ENCODE measurements at places on chromosomes 11 and 22.

DNA sequence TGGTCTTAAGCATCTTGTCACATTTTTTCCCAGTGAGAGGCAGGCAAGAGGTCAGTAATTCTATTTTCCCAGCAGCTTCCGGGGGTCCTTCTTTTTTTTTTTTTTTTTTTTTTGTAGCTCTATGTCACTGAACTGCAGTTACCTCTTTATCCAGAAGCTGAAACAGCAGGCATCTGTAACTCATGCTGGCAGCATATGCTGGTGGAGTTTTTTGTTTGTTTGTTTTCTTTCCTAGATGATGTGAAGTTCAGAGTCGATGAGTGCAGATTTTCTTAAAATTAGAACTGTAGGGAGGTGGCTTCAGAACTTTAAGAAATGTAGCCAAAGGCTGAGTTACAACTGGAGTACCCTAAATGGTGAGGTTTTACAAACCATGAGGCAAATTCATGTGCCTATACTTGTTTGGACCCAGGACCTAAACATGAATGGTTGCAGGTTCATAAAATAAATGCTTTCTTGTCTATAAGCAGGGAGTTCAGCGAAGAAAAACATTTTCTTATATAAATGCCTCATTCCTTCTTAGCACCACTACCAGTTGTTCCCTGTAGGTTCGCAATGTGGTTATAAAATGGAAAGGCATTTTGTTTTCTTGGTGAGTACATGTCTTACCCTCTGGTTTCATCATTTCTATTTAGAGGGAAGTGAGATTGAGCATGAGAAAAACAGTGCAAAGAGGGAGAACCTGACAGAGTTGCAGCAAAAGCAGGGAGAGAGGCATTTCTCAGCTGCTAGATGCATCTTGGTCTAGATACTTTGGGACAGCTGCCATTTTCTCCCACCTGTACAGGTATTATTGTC is 84.0 kb downstream of the TRIM44 start:
- DNase-seq, result no peak

- no peak for DNase-seq
Observed at GRCh38 chr11:130785380-130786116, 130.7 kb downstream of the SNX19 start.

GRCh38 chr11:5280582-5281102 is 10.9 kb upstream of the HBE1 start:
- peak; percentile 100 for DNase-seq

GRCh38 chr11:76740772-76741171 is 42.4 kb upstream of the TSKU start:
- DNase-seq, result no peak

DNA sequence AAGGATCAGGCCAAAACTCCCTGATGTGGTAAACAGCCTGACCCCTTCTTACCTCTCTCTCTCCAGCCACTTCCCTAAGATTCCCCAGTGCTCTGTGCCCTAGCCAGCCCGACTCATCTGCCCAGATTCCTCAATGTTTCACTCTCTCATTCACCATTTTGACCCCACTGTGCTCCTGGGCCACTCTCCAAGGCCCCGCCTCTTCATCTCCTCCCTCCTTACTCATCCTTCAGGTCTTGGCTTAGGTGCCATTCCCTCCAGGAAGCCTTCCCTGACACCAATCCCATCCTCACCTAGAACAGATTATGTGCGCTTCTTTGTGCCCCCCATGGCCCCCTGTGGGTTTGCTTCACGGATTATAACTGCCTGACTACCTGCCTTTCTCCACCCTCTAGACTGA is 13.2 kb downstream of the SLC43A3 start:
- no peak for DNase-seq

- no peak for DNase-seq
Observed at GRCh38 chr11:102391549-102392237, 44.7 kb downstream of the BIRC2 start.

DNA sequence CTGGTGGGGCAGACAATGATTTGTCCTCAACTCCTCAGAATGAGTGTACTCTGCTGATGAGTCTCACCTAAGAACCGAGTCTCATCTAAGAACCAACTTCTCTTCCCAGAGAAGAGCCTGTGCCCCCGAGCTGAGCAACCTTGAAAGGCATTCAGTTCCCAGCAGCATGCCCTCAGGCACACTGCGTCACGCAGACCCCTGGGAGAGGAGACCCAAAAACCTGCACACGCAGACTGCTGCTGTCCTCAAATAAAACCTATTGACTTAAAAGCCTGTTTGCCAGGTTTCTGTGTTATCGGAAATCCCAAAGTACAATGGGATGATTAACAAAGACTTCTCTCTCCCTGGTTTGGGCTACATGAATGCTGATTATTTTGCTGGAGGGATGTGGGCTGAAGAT is 121.2 kb downstream of the C11orf58 start:
- no peak for DNase-seq

GRCh38 chr22:49197986-49198704 is 629.5 kb downstream of the BRD1 start:
- no peak for DNase-seq

DNA sequence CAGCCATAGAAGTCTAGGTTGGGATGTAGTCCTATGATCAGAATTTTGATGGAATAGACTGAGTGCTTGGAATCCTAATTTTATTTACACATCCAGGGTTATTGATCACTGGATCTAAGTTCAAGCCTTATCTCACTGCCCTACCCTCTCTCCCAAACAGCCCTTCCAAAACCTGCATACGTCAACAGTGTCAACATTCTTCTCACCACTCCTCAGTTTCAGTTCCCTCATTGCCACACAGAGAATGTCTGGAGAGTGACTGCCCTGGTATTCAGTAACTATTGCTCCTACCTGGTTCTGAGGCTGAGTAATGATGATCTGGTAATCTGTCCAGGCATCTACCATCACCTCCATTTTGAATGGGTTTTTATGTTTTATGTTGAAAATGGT is 60.0 kb downstream of the GLYATL1 start:
- no peak for DNase-seq

- DNase-seq, result peak; percentile 56
Observed at GRCh38 chr11:73393479-73394415, 17.5 kb downstream of the RELT start.

DNA sequence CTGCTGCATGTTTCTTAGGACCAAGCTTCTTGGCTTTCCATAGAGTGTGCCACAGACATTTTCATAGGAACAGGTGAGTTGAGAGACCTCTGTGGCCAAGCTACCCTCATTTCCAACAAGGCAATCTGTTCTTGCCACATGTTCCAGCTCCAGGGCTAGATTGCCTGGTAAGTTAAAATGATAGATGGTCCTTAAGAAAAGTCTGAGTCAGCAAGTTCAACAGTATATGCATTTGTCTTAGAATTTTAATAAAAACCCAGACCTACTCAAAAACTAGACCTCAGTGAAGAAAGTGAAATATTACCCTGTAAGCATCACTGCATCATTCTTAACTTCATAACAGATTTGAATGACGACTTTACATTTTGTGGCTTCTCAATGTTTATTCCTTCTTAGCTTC is 1123.6 kb downstream of the DLG2 start:
- DNase-seq, result no peak

DNA sequence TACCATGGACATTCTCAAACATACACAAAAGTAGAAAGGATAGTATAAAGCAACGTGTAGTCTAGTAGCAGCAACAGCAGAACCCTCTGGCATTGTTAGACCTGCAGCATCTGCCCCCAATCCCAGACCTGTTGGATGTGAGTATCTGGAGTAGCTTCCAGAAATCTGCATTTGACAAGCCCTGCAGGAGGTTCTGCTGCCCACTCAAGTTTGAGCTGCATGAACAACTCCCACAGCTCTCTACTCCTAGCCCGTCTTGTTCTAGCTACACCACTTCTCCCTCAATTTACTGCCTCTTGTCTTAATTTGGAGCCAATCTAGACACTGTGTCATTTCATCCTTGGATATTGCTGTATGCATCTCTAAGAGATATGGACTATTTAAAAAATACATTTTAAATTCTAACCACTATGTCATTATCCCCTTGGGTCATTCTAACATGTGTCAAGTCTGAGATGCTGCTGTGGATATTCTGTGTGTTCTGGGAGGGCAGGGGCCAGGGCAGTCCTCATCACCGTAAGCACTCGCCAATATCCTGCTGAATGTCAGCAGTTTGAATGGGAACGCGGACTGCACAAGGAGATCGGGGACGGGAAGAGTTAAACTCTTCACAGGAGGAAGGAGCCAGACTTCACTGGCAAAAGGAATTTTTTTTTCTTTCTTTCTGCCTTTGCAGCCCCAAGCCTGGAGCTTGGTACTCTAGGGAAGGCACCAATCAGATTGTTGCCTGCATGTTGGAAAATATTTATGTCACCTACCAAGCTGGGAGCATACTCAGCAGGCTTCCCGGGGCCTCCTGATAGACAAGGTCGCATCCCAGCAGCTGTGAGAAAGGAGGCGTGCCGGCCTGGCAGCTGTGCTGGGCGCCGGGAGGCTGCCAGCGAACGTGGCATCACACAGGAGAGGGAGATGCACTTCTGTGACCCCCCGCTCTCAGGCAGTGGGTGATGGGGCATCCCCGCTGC is 429.0 kb downstream of the MIAT start:
- no peak for DNase-seq

DNA sequence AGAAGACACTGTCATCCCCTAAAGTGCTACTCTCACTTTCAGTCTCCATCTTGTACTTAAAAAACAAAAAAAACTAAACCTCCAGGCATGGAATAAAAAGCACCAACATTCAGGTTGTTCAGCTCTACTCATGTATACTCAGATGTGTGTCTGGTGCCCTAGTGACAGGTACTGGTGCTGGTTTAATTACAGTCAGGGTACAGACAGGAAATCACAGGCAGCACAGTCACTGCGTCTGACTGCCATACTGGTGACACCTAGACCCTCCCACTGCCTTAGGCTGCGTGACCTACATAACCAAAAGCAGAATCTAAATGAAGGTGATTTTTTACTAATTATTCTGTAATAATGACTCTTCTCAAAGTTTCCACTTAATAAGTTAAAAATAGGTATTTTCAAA is at the start of gene ARHGAP32:
Gene ARHGAP32 (minus strand): TSS at position 176 of the 400 bp plus-strand sequence. CDS start 127 bp downstream, at position 49.
- no peak for DNase-seq

Data from HS-27A (cell line).